ENCODE measurements at places on chromosomes 12 and 14. TPM values are rescaled to one million over a fixed set of nuclear protein-coding genes. Genes with fewer than 3 reads are reported as not detected.
A peak's percentile ranks its signal among the peaks of the same experiment; 100 is the strongest.

The PRH2 gene
- polyA plus RNA-seq, result not detected

The GPHB5 gene
- polyA plus RNA-seq, result not detected

The TROAP gene
- polyA plus RNA-seq, result 0.48 TPM

The RPL10L gene
- polyA plus RNA-seq, result not detected

The ELK3 gene
- 26.3 TPM for polyA plus RNA-seq

- no peak for DNase-seq
Observed at GRCh38 chr14:47389535-47389934, 285.9 kb downstream of the MDGA2 start.

DNA sequence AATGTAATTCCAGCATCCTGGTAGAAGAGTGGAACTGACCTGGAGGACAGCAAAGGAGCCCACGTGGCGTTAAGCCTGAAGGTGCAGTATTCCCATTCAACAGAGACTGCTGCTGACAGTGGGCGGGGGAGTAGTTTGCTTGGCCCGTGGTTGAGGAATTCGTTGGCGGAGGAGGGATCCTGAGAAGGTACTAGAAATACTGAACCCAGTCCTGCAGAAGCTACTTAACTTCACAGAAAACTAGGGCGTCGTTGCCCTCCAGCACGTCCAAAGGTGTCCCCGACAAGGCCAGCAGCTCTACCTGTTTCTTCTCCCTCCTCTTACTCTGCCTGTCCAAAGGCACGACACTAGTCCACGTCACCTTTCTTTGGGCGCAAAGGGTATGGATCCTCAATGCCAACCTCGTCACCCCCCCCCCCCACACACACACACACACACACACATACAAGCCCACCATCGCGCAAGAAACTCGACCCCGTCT lies 303 bp downstream of the PUS7L start:
- peak; percentile 11 for DNase-seq

GRCh38 chr14:51620056-51620455 lies 31.7 kb upstream of the FRMD6 start:
- DNase-seq, result no peak

DNA sequence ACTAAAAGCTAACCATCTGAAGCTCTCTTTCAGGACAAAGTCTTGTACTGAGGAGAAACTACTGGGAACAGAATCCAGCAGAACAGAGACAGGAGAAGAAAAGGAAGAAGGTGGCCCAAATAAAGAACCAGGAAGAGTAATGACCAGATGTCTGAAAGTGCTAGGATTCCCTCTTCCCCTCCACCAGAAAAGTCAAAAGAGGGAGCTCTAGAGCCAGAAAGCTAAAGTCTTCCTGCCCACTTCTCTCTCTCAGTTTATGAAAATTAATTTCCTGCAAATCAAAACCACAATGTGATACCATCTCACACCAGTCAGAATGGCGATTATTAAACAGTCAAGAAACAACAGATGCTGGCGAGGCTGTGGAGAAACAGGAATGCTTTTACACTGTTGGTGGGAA lies 47.2 kb downstream of the SPPL3 start:
- DNase-seq, result no peak

DNA sequence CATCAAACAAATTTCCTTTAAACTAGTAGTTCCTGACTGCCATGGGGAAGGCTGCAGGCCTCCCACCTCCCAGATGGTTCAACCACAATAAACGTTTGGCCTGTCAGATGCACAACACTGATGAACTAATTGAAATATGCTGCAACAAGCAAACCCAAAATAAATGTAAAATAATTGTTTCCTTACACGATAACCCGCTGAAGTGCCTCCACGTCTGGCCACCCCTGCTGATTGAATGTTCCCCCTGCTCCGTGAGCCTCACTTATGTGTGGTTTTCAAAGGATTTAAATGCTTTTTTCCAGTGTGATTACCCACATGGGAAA lies 8.4 kb downstream of the PITPNM2 start:
- no peak for DNase-seq

- no peak for DNase-seq
Observed at GRCh38 chr12:124994437-124994975, 1.1 kb downstream of the BRI3BP start.

GRCh38 chr14:33768458-33768830 lies 182.4 kb downstream of the EGLN3 start:
- no peak for DNase-seq

- no peak for DNase-seq
Observed at GRCh38 chr12:122989225-122989839, 8.9 kb downstream of the ARL6IP4 start.

- DNase-seq, result no peak
Observed at GRCh38 chr12:104603545-104603973, 146.8 kb downstream of the CHST11 start.

- no peak for DNase-seq
Observed at GRCh38 chr12:90020436-90020835, 311.8 kb upstream of the ATP2B1 start.

DNA sequence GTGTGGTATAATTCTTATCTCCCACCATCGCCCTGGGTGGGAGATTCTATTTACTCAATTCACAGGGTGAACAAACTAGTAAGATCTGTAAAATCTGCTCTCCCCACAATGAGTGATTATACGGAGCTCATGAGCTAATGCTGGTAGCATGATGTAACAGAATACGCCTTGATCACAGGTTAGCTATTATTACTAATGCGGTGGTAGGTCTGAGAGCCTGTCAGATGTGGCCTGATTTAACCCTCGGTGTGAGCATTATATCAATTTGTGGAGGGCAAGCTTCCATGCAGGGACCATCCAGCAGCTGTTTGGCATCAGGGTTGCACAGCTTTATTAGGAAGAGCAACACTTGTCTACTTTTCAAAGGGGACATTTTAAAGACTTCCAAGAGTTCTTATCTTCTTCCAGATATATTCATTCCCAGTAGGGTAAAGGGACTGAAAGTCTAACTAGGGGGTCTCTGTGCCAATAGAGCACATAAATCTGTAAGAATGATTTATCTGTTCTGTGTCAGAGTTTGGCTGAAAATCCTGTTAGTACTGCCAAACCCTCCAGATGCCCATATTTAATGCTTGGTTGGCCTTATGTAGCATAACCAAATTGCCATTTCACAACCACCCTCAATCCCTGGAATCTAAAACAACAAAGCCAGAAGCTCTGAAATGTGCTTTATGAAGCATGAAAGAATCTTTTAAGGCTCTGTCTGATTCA lies 18.7 kb downstream of the TSHR start:
- no peak for DNase-seq

DNA sequence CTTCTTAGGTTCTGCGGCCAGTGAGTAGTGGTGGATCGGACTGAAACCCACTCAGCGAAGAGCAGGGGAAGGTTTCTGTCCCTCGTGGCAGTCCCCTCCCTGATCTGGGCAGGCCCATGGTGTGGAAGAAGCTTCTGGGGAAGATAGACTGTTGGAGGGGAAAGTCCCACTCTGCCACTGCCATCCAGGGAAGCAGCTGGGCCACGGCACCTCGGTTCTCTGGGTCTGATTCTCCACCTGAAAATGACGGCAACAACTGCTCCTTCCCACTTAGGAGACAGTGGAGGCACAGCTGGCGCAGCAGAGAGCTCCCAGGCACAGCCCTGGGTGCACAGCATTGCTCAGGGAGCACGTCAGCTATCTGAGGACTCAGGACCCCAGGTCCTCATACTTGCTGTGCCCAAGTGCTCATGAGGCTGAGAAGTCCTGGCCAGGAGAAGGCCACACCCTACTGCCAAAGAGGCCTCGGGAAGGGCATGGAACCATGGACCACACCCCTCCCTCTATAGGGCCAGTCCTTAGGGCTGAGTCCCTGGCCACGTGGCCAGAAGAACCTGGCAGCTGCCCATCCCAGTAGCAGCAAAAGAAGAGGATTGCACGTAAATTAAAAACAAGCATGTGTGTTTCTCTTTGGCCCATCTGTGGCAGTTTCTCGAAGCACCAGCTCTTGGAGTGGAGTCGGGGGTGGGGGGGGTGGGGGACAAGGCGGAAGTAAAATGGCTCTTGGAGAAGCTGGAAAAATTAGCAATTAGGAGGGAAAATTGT lies 85.3 kb upstream of the BCL11B start:
- DNase-seq, result no peak
